Activated CD4-positive, alpha-beta T cell treated with anti-CD3 and anti-CD28 coated beads, Interleukin-2, amount 50 U/mL, for 4 hours (primary cell): ENCODE measurements at places on chromosomes 3 and 15.

- no peak for DNase-seq
Measured at GRCh38 chr3:47016086-47016933, 36.8 kb downstream of the NBEAL2 start.

DNA sequence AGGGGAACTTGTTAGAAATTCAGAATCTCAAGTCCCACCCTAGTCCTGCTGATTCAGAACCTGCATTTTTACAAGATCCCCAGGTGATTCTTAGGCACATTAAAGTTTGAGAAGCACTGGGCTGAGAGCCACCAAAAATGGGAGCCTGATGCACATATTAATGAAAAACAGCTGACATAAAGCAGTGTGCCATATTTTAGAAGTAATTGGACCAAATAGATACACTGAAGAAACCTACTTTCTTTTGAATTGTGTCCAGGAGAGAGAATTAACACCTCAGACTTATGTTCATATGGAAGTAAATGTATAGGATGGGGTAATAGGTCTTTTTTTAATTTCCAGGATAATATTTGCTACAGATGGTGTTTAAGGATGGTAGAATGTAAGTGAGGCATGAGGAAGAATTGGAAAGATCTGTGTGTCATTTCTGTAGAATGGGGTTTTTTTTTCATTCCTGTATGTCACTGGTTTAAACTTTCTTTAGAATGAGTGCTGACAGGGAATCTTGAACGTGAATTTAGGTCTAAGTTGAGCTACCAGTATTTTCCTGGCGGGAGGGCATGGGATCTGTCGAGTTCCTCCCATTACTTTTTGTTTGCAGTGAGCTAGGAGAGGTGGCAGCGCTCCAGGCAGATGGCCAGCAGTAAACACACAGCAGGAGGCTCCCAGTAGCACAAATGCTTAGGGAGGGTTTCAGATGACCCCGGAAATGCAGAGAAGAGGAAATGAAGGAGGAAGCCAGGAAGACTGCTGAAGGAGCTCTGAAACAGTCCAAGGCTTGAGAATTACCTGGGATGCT is 185.6 kb downstream of the PLCL2 start:
- no peak for DNase-seq

DNA sequence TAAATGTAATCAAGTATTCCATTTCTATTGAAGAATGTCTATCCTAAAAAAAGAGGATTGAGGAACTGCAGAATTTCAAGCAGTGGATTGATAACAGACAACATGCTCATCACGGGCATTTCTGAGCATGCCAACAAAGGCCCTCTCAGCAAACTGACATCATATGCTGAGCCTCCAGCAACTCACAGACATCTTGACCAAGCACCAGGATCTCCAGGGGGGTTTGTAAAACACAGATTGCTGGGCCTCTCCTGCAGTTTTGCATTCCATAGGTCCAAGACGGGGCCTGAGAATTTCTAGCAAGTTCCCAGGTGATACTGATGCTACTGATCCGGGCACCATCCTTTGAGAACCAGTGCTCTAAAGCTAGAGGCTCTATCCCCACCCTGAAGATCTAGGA is 85.0 kb downstream of the FOXP1 start:
- DNase-seq = no peak

DNA sequence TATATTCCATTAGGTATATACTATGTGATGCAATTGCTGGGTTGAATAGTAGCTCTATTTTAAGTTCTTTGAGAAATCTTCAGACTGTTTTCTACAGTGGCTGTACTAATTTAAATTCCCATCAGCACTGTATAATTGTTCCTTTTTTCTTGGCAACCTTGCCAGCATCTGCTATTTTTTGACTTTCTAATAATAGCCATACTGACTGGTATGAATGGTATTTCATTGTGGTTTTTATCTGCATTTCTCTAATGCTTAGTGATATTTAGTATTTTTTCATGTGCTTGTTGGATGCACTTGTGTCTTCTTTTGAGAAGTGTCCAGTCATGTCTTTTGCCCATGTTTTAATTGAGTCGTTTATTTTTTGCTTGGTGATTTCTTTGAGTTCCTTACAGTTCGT is 145.1 kb upstream of the PLSCR5 start:
- DNase-seq = no peak

DNA sequence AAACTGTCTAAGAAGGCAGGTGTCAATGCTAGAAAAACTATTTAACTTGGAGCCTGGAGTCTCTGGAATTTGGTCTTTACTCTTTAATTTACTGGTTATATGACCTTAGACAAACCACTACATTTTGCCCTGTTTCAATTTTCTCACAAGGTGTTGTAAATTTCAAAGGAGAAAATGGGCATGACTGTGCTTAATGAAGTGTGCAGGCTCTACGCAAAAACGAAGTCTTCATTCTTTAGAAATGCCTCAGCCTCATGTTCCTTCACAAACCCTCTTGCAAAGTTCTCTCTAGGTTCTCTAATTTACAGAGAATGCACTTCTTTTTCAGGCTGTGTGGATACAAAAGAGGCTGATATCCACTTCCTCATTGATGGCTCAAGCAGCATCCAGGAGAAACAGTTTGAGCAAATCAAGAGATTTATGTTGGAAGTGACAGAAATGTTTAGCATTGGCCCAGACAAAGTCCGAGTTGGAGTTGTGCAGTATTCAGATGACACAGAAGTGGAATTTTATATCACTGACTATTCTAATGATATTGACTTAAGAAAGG is 39.1 kb downstream of the COL6A5 start:
- DNase-seq = no peak

GRCh38 chr3:62805106-62805505 is 70.1 kb downstream of the CADPS start:
- no peak for DNase-seq

GRCh38 chr3:124498891-124499290 is 231.4 kb upstream of the UMPS start:
- no peak for DNase-seq

GRCh38 chr15:45048794-45049631 is 26.0 kb downstream of the SORD start:
- no peak for DNase-seq

GRCh38 chr3:153138276-153139210 is 23.5 kb upstream of the RAP2B start:
- DNase-seq = peak; percentile 11

DNA sequence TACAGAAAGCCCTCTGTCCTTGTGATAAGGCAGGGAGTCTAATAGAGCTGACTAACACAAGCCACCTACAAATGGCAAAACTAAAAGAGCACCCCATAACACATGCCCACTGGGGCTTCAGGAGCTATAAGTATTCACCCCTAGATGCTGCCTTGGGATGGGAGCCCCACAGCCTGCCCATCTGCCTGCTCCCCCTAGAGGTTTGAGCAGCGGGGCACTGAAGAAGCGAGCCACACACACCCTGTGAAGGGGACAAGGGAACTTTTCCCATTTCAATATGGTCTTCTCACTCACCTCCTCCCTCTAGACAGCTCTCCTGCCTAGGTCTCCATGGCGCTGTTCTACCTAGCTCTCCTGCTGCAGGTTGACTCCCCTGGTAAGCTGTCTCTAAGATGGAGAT is 261.0 kb downstream of the SHQ1 start:
- no peak for DNase-seq

DNA sequence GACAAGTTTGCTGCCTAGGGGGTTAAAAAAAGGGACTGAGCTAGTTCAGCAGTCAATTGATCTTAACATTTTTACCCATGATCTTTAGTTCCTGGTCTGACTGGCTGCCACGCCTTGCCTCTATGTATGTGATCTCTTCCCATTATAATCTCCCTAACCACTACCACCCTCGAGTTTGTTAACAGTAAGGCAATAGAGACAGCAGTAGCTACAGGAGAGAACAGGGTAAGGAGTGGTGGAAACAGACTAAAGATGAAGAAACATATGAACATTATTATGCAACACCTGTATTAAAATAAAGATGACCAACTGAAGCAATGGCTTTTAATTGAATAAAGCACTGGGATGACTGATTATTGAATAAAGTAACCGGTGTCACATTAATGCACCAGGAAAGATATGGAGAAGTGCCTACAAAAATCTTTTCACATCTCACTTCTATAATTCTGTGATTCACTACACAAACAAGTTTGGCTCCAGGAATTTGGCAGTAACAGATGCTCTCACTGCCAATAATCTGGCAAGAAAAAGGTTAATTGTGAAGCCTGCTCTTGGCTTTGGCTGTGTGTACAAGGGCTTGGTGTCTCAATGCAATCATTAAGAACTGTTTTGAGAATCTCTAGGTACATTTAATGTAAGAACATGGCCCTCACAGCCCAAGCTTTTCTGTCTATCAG is 95.7 kb downstream of the HHLA2 start:
- no peak for DNase-seq

GRCh38 chr3:24222165-24222805 is 272.4 kb downstream of the THRB start:
- DNase-seq = no peak

GRCh38 chr15:58568157-58568571 is 136.4 kb downstream of the LIPC start:
- no peak for DNase-seq

DNA sequence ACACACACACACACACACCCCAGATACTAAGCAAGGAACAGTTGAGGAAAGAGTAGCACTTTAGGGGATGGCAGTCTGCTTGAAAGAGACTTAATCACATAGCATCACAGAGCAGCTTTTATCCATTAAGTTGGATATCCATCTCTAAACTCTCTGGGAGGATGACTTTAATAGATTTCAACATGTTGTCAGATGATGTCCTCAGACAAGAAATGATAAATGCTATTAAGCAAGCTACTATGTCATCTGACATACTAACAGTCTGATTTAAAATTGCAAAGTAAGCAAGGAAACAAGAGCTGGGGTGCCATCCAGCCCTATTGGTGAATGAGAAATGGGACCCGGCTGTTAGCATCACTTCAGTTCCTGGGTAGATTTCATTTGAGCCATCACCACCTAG is 136.9 kb downstream of the PLCL2 start:
- no peak for DNase-seq

DNA sequence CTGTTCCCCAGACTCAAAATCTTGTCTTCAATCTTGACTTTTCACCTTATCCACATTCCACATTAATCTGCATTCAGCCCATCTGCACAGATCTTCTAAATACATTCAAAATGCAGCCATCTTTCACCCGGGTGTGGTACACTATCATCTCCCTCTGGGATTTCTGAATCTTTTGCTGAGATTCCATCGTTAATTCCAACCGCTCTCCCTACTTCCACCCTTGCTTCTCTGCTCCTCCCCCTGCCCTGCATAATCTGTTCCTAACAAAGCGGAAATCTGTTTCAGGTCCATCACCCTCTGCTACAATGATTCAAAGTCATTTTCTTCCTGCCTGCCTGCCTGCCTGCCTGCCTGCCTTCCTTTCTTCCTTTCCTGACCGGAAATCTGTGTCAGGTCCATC is 7.9 kb upstream of the GOLGA8B start:
- no peak for DNase-seq

- peak; percentile 14 for DNase-seq
Measured at GRCh38 chr15:92097474-92098178, 244.1 kb downstream of the SLCO3A1 start.

GRCh38 chr15:71110405-71111180 is 4.7 kb upstream of the THSD4 start:
- DNase-seq = no peak

DNA sequence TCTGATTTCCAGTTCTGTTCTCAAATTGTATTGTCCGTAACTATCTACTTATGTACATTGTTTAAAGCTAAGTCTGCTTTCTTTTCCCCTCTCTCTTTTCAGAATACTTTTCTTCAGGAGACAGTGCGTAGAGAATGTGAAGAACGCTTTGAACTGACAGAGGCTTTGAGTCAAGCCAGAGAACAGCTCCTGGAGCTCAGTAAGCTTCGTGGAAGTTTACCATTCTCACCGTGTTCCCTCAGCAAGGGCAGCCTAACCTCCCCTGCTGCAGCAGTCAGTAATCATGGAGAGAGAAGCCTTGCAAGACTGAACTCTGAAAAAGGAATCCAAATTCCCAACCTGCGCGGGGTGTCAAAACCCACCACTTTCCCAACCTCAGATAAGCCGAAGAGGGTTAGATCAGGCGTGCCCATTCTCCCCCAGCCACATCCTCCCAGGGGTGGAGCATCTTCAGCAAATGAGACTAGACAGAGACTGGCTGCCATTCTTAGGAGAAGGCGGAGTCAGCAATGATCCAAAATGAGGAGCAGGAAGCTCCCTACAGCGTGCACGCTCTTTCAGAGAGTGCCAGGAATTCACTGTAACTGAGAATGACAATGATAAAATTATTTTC is 114.6 kb downstream of the CCNL1 start:
- DNase-seq = no peak

DNA sequence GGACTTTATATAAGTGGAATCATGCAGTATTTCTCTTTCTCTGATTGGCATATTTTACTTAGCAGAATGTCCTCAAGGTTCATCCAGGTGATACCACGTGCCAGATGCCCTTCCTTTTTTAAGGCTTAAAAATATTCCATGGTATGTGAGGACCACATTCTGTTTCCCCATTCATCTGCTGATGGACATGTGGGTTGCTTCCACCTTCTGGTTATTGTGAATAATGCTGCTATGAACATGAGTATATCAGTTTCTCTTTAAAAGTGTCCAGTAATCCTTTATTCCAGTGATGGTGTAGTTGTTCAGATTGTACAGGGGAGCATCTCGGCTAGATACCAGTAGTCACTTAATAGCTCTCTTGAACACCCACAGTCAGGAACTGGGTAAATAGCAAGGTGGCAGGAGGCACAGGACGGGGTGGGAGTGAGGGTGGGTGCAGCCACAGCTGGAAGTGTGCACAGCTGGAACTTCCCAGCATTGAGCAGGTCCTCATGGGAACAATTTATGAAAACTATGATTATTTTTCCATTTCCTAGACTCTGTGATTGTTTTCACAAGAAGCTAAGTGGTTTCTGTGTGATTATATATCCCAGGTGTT is 50.3 kb upstream of the ATG7 start:
- DNase-seq = no peak

DNA sequence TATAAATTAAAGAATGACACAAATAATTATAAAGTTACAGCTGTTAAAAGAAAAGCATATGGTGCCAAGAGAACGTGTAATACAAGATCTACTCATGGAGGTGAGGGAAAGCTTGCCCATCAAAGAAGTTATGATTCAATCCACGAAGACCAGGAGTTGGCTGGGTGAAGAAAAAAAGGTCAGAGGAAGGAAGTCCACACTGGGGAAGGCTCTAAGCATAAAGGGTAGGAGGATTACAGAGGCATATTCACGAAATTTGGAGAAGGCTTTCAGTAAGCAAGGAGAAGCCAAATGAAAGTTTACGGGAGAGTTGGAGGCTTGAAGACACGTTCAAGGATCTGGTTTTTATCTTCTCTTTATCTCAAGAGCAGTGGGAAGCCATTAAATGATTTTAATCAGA is 1.8 kb upstream of the TGFBR2 start:
- no peak for DNase-seq

- DNase-seq = no peak
Measured at GRCh38 chr3:63662500-63662899, 10.0 kb downstream of the SNTN start.

DNA sequence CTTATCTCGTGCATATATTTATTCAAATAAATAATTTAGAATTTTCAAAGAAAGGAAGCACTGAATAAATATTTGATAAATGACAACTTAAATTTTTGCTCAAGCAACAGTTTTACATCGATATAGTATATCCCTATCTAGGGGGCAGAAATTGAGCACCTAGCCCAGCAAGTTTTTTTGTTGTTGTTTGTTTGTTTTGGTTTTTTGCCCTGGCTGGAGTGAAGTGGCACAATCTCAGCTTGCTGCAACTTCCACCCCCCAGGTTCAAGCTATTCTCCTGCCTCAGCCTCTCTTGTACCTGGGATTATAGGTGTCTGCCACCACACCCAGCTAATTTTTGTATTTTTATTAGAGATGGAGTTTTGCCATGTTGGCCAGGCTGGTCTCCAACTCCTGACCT is 42.4 kb downstream of the OIP5 start:
- no peak for DNase-seq

- DNase-seq = no peak
Measured at GRCh38 chr15:82640672-82641071, 6.5 kb downstream of the CPEB1 start.
